Stimulated activated naive CD4-positive, alpha-beta T cell treated with Interleukin-2 at 50 U/mL for 16 hours (primary cell): ENCODE measurements at places on chromosomes 5 and 9.

DNA sequence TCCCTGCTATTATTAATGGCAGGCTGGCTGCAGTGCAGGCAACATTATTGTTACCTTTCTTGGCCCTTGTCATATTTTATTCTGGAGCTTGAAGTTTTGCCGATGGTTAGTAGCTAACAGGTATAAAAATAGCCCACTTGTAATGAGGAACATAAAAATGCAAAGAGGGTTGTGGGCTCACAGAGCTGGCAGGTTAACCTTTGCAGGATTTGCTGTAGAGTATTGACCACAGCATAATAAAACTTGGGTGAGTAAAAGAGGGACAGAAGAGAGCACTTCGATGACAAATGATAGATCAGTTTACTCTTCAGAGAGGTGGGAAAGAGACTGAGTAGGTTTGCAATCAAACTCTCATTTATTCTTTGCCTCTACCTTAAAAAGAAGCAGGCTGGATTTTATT, 49.7 kb upstream of the SGCD start:
- no peak for DNase-seq

DNA sequence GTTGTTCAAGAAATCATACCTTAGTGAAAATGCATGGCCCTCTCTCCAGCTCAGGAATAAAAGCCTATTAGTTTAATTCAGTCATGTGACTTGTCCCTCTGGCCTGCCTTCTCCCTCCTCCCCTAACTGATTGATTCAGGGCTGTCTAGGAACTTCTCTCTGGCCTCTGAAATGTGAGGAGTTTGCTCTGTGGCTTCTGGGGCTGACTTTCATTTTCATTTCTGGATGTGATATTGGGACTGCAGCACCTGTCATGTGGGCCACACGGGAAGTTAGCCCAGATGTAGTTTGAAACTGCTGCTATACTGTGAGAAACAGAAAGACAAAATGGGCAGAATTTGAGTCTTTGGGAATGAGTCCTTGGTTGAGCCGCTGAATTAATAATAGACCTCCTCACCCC, 44.8 kb downstream of the PARP8 start:
- DNase-seq: peak; percentile 36

- no peak for DNase-seq
Measured at GRCh38 chr9:105458404-105458803, 10.6 kb downstream of the FSD1L start.

DNA sequence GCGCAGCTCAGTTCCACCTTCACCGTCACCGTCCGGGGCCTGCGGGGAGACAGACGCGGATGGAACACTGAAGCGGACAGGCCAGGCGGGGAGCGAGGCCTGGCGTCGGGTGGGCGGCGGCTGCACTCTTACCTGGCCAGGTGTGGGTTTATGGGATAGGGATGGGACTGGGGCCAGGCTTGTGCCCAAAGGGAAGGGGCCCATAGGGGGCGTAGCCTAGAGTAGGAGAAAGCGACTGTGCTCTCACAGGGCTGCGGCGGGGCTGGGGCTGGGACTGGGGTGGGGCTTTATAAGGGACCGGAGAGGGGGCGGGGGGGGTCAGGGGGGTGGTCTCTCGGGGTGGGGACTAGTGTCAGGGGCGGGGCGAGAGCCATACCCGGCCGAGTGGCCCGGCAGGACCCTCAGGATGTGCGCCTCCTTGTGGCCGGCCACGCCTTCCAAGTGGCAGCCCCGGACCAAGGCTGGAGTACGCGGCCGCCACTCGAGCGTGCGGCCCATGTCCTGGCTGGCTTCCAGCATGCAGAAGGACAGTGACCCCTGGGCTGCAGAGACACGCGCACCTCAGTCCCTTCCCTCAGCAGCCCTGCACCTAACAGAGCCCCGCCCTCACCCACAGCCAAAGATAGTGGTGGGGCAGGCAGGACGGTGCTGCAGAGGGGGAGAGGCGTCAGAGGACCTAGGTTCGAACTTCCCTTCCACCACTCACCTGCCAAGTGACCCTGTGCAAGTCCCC, 22.8 kb downstream of the FPGS start:
- DNase-seq: no peak

GRCh38 chr5:123000731-123001130, 35.8 kb downstream of the PPIC start:
- no peak for DNase-seq

DNA sequence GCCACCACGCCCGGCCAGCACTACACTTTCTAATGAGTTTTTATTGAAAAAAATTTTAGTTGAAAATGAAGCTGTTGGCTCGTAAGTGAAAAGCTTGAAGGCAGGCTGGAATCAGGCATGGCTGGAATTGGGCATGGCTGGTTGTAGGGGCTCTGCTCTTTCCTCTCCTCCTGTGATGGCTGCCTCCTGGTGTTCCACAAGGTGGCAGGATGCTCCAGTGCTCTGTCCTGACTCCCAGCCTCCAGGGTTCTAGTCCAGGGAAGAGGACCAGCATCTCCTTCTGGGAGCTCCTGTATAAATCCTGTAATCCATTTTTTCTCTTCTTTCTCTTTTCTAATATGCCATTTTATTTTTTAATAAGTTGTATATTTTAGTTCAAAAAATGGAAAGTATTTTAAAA, 57.2 kb upstream of the DHFR start:
- no peak for DNase-seq

GRCh38 chr5:462051-462481, 19.1 kb downstream of the EXOC3 start:
- no peak for DNase-seq

- no peak for DNase-seq
Measured at GRCh38 chr5:17316970-17317459, 99.6 kb downstream of the BASP1 start.
